ENCODE measurements at places on chromosomes 16 and 17.

DNA sequence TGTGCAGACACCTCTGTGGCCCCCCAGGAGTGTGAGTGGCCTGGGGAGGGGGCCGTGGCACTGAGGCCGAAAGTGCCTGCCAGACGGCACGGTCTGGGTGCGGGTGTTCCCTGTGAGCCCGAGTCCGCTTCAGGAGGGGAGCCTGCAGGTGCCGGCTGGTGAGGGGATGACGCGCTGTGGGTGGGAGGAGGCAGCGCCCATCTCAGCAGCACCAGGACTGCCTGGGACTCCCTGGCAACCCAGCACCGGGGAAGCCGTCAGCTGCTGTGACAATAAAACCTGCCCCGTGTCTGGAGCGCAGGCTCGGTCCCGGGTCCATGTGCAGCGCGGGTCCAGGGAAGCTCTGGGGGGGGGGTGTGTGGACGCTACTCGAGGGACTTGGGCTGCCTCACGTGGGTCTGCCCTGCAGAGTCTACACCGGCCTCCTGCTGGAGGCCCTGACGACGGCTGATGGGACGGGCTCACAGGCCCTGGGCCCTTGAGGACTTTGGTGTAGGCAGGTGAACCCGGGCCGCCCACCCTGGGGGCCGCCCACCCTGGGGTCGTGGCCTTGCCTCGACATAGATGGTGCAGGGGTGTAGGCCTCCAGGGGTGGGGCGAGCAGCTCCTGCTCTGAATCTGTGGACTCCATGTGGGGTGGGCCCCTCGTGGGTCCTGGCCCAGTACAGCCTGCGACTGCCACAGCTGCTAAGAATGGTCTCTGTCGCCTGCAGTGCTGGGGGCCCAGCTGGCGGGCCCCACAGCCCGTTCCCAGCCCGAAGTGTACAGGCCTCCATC is 5.9 kb upstream of the RAB40C start:
- no peak for DNase-seq
- H3K4me1 ChIP-seq, result peaks cover 8% of the 10 kb centered on the region
- no peaks in the 10 kb centered on the region for H3K27me3 ChIP-seq
- H3K4me3 ChIP-seq, result no peak overlapping the region
- no peak overlapping the region for H3K27ac ChIP-seq
- H3K36me3 ChIP-seq, result no peaks in the 10 kb centered on the region

- H3K27me3 ChIP-seq, result no peaks in the 10 kb centered on the region
- no peak overlapping the region for H3K27ac ChIP-seq
- DNase-seq, result peak; percentile 17
- H3K4me1 ChIP-seq, result no peaks in the 10 kb centered on the region
- H3K36me3 ChIP-seq, result peaks cover 46% of the 10 kb centered on the region
Measured at GRCh38 chr17:50079334-50080095, 15.6 kb upstream of the PDK2 start.

DNA sequence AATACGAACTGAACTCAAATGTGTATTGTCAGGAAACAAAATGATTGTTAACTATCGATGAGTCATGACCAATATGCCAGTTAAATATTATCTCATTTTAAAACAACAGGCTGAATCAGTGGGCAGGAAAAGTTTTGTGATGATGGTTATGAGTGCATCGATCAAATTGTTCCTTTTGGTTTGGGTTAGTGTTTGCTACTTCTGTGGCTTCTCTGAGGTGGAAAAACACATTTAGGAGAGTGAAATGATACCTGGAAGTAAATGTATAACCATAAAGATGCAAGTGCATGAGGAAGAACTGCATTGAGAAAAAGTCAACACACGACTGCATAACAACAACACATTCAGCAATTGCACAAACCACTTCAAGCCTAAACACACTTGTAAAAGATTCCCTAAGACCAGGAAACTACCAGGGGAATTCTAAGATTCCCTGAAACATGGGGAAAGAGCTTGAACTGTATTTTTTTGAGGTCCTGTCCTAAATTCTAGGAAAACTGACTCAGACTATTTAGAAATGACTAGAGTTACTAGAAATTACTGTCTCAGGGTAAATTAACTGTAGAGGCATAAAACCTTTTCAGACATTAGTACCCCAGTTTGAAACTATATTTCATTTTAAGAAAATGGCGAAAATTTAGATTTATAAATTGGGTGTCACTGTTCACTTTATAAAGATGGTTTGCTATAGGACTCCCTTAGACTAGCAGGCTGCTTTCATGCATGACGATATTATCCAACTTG is 44.8 kb downstream of the CDYL2 start:
- H3K4me3 ChIP-seq, result no peak overlapping the region
- DNase-seq, result peak; percentile 60
- no peak overlapping the region for H3K27ac ChIP-seq
- no peaks in the 10 kb centered on the region for H3K36me3 ChIP-seq
- H3K4me1 ChIP-seq, result peaks cover 21% of the 10 kb centered on the region

DNA sequence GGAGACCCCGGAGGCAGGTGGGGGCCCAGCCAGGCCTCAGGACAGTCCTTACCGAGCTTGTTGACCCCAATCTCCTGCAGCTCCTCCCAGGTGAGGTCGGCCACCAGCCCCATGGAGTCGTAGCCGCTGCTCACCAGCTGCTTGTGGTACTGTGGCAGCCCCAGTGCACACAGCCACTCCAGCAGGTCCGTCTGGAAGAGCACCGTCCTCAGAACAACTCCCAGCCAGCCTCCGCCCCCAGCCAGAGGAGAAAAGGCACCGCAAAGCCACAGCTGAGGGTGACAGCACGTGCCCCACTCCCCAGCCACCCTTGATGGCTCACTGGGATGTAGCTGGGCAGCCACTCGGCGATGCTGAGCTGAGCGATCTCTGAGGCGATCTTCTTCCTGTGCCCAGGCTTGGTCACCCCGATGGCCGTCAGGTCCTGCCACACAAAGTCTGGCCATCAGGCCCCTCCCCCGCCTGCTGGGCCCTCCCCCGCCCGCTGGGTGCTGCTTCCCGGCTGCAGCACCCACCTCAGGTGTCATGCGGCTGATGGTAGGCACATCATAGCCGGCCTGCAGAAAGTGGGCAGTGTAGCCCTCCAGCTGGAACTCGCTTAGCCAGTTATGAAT is 11.9 kb downstream of the CASKIN2 start:
- H3K4me1 ChIP-seq, result no peaks in the 10 kb centered on the region
- H3K27me3 ChIP-seq, result no peaks in the 10 kb centered on the region
- H3K36me3 ChIP-seq, result peaks cover 33% of the 10 kb centered on the region
- DNase-seq, result no peak
- no peak overlapping the region for H3K4me3 ChIP-seq

DNA sequence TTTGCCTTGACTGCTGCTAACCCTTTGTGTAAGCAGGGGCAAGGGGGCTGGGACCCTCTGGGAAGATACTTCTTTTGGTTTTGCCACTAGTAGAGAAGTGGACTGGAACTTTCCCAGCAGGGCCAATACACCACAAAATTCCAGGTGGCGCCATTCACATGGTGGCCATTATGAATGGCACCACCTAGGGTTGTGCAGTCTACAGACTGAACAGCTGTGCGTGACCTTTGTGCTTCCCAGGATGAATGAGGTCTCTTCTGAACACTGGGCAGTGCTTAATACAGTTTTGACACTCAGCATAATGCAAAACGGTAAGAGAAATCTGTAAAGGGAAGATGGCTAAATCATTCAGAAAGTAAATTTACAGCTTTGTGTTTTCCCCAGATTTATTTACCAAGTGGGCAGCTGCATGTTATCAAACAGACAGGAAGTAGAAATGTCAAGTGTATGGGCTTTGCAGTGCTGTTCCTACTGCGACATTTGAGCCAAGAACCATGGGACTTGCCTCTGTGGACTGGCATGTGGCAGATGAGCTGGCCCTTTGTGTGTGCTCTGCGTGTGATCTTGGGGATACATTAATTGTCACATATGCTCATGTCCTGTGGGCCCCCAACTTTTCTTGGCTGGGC is 9.2 kb downstream of the SYT17 start:
- no peaks in the 10 kb centered on the region for H3K36me3 ChIP-seq
- no peak overlapping the region for H3K4me3 ChIP-seq
- no peaks in the 10 kb centered on the region for H3K27me3 ChIP-seq
- DNase-seq, result no peak
- H3K27ac ChIP-seq, result no peak overlapping the region

- DNase-seq, result no peak
- no peak overlapping the region for H3K27ac ChIP-seq
- H3K4me3 ChIP-seq, result no peak overlapping the region
- H3K4me1 ChIP-seq, result peaks cover 10% of the 10 kb centered on the region
- no peaks in the 10 kb centered on the region for H3K27me3 ChIP-seq
Measured at GRCh38 chr17:28567604-28568003, 3.7 kb downstream of the PIGS start.

- H3K36me3 ChIP-seq, result no peaks in the 10 kb centered on the region
- no peak overlapping the region for H3K27ac ChIP-seq
- H3K4me1 ChIP-seq, result no peaks in the 10 kb centered on the region
- H3K4me3 ChIP-seq, result no peak overlapping the region
Measured at GRCh38 chr17:16877099-16877498, 94.8 kb downstream of the TNFRSF13B start.
